AG10803 (cell line): ENCODE measurements at places on chromosomes 2 and 18.

- DNase-seq = no peak
These were observed 314.8 kb downstream of the CYP26B1 start for GRCh38 chr2:71832844-71833243.

DNA sequence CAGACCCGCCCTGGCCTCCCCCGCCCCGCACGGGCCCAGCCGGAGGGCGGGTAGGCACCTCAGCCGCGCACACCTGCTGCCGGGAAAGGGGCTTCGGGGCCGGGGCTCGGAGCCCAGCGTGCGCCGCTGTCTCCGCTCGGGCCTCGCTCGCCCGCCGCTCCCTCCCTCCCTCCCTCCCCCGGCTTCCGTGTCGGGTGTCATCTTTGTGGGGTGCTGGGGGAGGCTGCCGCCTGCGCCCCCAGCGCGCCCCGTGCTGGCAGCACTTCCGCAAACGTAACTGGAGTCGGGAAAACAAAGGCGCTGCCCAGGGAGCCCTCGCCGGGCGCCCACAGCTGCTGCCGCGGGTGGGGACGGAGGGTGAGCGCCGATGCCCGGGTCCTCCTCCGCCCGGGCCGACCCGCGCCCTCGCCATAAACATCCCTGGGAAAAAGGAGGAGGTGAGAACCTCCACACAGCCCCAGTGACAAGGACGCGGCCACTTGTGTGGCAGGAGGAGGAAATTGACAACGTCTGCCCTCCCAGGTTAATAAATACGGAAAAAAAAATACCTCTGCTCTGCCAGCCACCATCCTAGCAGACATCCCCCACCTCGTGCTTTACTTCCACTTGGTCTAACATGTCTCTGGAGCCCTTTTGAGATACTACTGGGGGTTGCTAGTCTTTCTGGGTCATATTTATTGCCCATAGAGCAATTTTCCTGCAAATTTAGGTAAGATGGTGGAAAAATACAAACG, 550 bp downstream of the MFSD6 start:
- peak; percentile 16 for DNase-seq

GRCh38 chr18:34857320-34857719, 147.2 kb downstream of the DTNA start:
- DNase-seq = no peak

DNA sequence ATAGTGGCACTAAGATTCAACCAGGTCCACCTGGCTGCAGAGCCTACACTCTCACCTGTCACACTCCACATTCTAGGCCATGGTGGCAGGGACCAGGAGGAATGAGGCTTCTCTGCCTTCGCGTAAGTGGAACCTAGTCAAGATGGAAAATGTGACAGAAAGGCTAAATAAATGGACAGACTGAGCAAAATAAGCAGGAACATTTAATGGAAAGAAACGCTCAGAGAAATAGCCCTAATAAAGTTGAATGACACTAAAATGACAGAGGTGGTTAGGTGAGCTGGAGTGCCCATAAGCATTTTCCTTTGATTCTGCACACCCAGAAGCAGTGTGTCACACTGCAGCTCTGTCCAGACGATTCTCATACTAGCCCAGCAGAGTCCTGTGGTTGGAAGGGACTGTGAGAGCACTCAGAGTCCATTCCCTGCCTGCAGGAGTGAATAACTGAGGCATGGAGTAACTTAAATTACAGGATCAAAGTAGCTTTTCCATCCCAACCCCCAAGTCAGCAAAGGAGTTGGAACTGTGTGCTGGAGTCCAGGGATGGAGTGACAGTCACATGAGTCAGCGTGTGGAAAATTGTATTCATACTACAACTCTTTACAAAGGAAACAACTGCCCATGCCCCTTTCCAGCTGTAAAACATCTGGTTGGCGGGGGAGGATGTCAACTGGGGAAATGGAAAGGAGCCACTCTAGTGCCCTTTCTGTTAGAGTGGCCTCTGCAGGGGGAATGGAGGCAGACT, 105.4 kb upstream of the LGALSL start:
- DNase-seq = peak; percentile 16
